Activated effector memory CD4-positive, alpha-beta T cell treated with anti-CD3 and anti-CD28 coated beads, Interleukin-2, amount 50 U/mL, for 16 hours (primary cell): ENCODE measurements at places on chromosomes 5 and 9.
A peak's percentile ranks its signal among the peaks of the same experiment; 100 is the strongest.

- DNase-seq = no peak
These were observed 68.5 kb upstream of the CEP78 start for GRCh38 chr9:78167356-78167755.

GRCh38 chr9:77585335-77585786, 62.8 kb downstream of the GNA14 start:
- no peak for DNase-seq

DNA sequence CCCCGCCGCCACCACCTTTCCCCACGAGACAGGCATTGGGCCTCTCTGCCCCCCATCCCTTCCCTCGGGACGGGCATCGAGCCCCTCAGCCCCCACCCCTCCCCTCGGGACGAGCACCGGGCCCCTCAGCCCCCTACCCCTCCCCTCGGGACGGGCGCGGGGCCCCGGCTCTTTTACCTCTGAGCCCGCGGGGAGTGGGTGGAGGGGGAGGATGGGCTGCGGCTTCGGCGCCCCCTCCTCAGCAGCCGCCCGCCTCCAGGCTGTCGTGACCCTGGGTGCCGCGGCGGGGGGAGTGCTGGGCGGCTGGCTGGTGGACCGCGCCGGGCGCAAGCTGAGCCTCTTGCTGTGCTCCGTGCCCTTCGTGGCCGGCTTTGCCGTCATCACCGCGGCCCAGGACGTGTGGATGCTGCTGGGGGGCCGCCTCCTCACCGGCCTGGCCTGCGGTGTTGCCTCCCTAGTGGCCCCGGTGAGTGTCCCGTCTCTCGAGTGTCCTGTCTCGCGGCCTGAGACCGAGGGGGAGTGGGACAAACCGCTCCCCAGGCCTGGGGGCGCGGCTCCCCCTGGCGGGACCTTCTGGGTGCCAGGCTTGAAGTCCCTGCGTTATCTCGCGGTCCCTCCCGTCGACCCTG, 791 bp downstream of the SLC2A8 start:
- DNase-seq = peak; percentile 69

- DNase-seq = no peak
These were observed 374.3 kb downstream of the EBF1 start for GRCh38 chr5:158725297-158725851.

DNA sequence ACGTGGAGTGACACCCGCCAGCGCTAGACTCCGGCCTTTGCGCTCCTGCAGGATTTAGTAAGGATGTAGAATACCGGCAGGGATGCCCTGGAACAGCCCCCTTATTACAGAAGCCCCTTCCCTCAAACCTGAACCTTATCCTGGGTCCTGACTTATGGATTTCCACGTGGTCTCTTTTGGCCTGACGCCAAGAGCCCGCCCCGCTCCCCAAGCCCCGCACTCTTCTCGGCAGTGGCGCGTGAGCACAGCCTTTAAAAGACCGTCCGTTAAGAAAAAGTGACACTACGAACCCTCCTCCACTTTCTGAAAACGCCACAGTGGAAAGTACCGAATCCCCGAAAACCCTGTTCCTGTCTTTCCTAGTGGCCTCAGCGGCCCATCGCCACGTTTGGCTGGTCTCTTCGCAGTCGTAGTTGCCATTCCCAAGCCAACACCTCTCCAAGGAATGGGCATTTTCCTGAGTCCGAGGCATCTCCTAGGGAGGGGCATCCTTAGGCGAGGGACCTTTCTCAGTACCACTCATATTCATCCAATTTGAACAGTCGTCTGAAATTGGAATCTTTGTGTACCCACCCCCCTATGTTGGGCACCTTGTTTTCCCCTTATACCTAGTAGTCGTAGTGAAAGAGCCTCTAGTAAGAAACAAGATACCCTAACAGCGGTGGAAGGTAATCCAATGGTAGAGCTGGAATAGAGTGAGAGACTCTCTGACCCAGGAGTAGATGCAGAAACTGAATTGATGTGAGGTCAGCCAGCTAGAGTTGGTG, 732 bp upstream of the MCIDAS start:
- DNase-seq = no peak

DNA sequence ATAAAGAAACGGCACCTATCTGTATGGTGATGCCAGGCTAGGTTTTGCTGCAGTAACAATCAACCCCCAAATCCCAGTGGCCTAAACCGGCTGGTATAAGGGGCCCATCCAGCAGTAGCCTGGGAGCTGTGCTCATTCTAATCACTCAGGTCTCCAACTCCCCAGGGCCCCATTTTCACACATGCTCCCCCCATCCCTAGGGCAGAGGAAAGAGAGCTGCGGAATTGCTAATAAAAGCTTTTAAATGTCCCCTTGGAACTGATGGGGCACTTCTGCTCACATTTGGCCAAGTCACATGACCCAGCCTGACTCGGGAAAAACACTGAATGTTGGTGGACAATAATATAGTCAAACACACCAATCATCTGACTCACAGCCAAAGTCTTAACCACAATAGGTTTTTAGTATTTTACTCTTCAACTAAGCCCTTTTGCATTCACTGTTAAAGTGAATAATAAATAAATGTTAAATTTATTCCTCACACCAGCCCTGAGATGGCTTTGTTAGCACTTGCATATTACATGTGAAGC, 1.6 kb downstream of the FBLL1 start:
- no peak for DNase-seq

DNA sequence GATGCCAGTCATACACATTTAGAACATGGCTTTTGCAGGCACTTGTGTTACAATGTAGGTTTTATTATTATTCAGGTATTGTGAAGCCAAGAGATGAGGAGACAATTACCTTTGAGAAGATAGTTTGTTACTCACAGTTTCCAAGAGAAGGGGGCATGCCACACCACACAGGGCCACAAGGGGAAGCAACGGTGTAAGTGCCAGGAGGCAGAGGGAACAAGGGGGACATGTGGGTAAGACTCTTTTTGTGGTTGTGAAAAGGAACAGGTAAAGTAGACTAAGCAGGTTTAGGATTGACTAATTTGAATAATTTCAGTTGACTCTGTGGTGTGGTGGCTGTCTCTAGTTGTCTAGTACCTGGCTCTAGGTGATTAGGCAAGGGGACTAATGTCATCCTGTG, 191.2 kb downstream of the TRPM6 start:
- DNase-seq = no peak

DNA sequence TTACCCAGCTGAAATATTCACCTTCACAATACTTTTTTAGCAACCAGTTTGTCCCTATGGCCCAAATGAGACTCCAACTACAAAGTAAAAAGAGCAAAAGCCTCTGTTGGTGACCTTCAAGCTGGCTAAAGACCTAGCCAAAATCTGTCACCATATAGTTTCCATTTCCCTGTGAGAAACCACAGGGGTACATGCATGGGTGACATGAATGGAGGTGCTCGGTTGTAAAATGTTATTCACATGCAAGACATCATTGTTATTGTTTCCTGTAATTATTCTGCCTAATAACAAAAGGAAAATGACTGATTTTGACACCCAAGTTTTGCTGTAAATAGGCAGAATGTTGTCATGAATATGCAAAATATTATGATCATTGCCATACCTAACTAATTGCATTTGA, 285.3 kb downstream of the ZNF608 start:
- DNase-seq = no peak
